Fibroblast of the aortic adventitia (primary cell): ENCODE measurements at places on chromosomes 6 and 20. TPM values are rescaled to one million over a fixed set of nuclear protein-coding genes. Genes with fewer than 3 reads are reported as not detected.
A peak's percentile ranks its signal among the peaks of the same experiment; 100 is the strongest.

DNA sequence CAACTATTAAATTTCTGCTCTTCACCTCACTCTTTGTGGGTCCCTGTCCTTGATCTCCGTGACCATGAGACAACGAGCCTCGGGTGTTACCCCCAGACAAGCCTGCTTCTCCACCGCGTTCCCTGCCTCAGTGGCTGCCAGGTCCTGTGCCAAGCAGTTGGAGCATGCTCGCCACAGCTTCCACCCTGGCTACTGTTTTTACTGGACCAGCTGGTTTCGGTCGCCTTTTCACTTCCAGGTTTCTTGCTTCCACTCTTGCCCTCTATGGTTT, 5.6 kb downstream of the TP53RK start:
- DNase-seq = no peak

MAD2L1BP gene
- 8.3 and 20.6 TPM in 2 replicates for total RNA-seq

DNA sequence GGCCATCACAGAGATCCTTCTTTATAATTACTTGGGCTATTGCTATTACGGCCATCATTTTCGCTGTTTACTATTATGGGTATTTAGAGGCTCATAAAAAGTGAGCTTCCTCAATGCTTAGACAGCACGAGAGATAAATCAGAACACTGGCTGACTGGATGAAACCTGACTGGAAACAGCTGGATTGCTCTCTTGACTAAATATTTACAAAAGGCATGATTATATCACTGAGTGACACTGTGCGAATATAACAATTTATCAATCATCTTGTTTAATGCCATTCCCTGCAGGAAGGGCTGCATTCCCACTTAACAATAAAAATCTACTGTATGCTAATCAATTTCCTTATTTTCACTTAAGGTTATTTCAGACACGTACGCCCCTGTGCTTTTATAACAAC, 260.1 kb upstream of the ARID1B start:
- no peak for DNase-seq

DNA sequence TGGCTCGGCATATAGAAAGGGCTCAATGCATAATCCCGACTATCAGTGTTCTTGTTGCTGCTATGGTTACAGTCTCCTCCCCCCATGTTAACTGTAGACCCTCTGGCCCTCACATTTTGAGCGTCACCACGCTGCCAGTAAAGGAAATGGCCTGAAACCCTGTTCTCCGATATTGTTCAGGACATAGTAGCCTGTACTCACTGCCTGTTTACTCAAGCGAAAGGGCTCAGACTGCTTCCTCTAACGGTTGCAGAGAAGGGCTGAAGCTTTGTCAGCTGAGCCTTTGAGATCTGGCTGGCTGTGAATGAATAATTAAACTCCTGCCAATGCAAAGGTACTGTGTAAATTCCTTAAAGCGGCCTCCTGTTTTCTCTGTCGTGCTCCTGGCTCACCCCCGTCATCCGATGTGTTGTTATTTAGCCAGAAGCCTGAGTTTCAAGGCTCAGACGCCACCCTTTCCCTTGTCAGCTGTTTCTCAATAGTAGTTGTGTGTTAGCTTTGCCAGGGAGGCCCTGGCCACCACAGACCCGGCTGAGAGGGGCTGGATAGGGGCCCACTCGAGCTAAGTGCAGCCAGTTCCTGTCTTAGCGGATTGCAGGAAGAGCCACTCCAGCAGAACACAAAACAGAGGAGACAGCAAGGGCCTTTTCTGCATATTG, 31.2 kb upstream of the RALGAPA2 start:
- DNase-seq = peak; percentile 24

- no peak for DNase-seq
Measured at GRCh38 chr6:168892031-168892430, 361.6 kb downstream of the THBS2 start.

GRCh38 chr6:2913621-2914317, 10.7 kb upstream of the SERPINB9 start:
- DNase-seq = no peak

- DNase-seq = no peak
Measured at GRCh38 chr20:47642118-47642517, 140.4 kb downstream of the NCOA3 start.

DNA sequence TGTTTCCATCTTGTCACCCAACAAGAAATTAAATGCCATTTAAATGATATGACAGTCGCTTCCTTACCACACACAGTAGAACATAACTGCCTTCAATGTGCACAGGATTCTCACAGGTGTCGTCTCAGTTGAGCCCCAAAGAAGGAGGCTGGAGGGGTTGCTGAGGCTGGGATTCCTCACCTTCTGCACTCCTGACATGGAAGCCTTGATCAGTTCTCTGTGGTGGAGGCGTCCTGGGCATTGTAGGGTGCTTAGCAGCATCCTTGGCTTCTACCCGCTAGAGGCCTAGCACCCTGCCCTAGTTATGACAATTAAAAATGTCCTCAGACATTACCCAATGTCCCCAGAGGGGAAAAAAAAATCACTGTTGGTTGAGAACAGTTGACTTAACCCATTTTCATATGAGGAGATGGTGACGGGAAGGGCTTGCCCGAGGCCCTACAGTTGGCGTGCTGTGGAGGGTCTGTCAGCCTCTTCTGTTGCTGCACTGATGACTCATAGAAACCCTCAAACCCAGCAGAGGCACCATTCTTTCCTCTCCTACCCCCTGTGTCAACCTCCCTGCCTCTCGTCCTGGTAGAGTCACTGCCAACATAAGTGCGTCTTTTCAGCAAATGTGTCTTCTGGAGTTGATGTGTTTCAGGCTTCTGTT, 19.3 kb upstream of the ZNF831 start:
- no peak for DNase-seq

DNA sequence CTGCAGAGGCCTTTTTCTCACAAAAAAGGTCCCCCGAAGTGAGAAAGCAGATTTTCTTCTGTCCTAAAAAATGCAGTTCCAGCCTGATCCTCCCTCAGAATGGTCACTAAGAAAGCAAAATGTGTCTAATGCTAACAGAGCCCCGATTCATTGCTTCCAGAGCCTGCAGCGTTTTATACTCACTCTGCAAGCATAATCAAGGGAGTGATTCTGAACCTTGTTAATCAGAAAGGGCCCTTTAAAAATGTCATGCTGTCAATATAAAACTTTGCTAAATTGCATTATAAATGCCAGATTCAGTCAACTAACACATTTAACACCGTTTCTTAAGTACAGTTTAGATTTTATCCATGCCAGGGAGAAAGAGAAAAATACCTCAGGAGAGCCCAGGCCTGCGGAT, 202.8 kb downstream of the CD83 start:
- no peak for DNase-seq

DNA sequence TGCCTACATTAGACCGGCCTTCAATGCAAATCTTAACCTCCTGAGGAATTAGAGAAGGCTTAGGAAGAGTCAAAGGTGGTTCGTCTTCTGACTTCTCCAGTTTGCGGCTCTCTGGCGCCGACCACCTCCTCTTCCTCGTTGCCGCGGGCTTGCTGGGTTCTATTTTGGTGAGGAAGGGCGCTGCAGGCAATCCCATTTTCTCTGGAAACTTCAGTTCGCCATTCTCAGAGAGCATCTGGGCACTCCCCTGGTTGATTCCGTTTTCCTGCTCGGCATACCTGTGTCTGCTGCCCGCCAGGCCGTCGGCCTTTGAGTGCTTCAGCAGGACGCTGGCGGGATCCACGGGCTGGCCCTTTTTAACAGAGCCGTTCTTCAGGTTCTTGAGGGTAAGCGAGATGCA, 67.9 kb downstream of the GMPR start:
- DNase-seq = no peak

PKIB gene
- total RNA-seq = 0.57 and 3.1 TPM in 2 replicates

DNA sequence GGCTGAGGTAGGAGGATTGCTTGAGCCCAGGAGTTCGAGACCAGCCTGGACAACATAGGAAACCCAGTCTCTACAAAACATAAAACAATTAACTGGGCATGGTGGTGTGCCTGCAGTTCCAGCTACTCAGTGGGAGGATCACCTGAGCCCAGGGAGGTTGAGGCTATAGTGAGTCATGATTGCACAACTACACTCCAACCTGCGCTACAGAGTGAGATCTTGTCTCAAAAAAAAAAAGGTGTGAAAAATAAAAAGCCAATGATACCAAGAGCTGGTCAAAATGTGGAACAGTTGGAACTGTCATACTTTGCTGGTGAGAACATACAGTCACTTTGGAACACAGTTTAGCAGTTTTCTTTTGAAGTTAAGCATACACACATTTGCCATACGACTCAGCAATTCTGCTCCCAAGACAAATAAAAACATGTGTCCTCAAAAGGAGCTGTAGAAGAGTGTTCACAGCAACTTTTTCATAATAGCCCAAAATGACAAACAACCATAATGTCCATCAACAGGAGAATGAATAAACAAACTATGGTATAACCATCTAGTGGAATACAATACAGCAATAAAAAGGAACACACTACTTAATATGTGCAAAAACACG, 21.6 kb upstream of the FKBP5 start:
- no peak for DNase-seq

C6orf118 gene
- total RNA-seq = not detected in 2 replicates

GRCh38 chr6:115767931-115768330, 292.8 kb downstream of the FRK start:
- no peak for DNase-seq

AVP gene
- total RNA-seq = not detected in 2 replicates

GRCh38 chr6:45479834-45480751, 102.4 kb upstream of the SUPT3H start:
- DNase-seq = no peak

GRCh38 chr6:142731611-142732010, 213.4 kb downstream of the HIVEP2 start:
- DNase-seq = no peak

DNA sequence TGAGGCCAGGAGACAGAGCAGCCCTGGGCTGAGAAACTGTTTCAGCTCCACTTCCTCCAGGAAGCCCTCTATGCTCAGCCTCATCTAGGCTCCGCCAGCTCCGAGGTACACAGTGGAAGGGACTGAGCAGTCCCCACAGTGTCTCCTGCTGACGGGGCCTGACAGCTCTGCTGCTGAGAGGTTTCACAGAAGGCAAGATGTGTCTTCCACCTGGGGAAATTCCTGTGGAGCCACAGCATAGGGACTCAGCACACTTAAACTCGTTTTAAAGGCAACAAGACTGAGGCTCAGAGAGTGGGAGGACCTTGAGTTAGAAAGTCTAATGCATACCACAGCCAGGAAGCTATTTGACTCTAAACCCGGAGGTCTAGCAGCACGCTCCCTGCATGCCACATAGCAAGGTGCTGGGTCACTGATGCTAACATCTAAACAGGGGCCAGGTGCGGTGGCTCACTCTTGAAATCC, 6.8 kb downstream of the ADA start:
- DNase-seq = no peak

GRCh38 chr6:2875359-2876191, 27.5 kb downstream of the SERPINB9 start:
- peak; percentile 9 for DNase-seq
